ENCODE measurements at places on chromosomes 6 and 20. TPM values are rescaled to one million over a fixed set of nuclear protein-coding genes. Genes with fewer than 3 reads are reported as not detected.

GRCh38 chr6:111980143-111980542, 73.8 kb upstream of the CCN6 start:
- no peak for DNase-seq
- H3K27ac ChIP-seq = no peak overlapping the region
- H3K4me3 ChIP-seq = no peak overlapping the region
- peaks cover 30% of the 10 kb centered on the region for H3K4me1 ChIP-seq
- H3K36me3 ChIP-seq = no peaks in the 10 kb centered on the region

Gene GMPR
- total RNA-seq = 2.0 TPM

DNA sequence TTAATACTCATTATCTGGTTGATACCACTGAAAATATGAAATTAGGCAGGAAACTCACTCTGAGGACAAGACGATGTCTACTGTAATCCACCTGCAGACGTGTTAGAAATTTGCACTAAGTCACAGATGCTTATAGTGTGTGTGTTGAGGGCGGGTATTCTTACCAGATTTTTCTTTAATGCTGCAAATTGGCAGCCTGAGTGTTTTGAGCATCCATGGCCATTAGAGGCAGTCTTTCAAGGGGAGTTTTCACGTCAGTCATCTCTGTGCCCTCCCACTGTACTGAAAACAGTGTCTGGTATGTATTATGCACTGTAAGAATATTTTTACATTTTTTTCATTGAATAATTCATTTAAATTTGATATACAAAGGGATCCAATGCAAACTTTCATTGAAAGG, 266.5 kb upstream of the QKI start:
- no peak for DNase-seq
- no peak overlapping the region for H3K4me3 ChIP-seq
- H3K36me3 ChIP-seq = no peaks in the 10 kb centered on the region
- peaks cover 93% of the 10 kb centered on the region for H3K27me3 ChIP-seq

- H3K27ac ChIP-seq = 0 out of 2 replicates have a peak overlapping the region, but pooled peaks have one; percentile 42
- H3K4me1 ChIP-seq = peaks cover 18% of the 10 kb centered on the region
- peak; percentile 12 for DNase-seq
- peaks cover 18% of the 10 kb centered on the region for H3K36me3 ChIP-seq
- H3K4me3 ChIP-seq = peak overlapping the region; percentile 85
These were observed 589 bp upstream of the PDCD2 start for GRCh38 chr6:170584954-170585498.

Gene IBTK
- 25.9 TPM for total RNA-seq

- no peak overlapping the region for H3K4me3 ChIP-seq
- H3K27me3 ChIP-seq = no peaks in the 10 kb centered on the region
- H3K36me3 ChIP-seq = no peaks in the 10 kb centered on the region
- no peak for DNase-seq
These were observed 86.6 kb upstream of the QKI start for GRCh38 chr6:163327921-163328320.

- H3K36me3 ChIP-seq = no peaks in the 10 kb centered on the region
- DNase-seq = no peak
- H3K4me3 ChIP-seq = no peak overlapping the region
- no peaks in the 10 kb centered on the region for H3K4me1 ChIP-seq
These were observed 544.9 kb upstream of the CITED2 start for GRCh38 chr6:139919107-139920026.

DNA sequence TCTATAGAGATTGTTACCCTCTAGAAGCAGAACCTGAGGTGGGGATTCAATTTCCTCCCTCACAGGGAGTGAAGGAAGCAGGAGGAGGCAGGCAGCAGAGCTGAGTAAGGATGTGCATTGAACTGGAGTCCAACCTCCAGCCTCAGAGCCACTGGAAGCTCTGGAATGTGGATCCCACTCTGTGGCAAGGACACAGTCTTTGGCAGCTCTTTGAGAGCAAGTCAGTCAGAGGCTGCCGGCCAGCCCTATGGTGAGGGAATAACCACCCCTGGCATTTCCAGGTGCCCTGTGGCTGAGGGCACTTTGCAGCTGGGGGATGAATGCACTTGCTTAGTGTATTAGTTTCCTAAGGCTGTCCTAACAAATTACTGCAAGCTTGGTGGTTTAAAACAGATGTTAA, 37.2 kb downstream of the EBF4 start:
- DNase-seq = no peak
- H3K36me3 ChIP-seq = no peaks in the 10 kb centered on the region
- H3K27ac ChIP-seq = no peak overlapping the region

Gene MUCL3
- total RNA-seq = not detected

DNA sequence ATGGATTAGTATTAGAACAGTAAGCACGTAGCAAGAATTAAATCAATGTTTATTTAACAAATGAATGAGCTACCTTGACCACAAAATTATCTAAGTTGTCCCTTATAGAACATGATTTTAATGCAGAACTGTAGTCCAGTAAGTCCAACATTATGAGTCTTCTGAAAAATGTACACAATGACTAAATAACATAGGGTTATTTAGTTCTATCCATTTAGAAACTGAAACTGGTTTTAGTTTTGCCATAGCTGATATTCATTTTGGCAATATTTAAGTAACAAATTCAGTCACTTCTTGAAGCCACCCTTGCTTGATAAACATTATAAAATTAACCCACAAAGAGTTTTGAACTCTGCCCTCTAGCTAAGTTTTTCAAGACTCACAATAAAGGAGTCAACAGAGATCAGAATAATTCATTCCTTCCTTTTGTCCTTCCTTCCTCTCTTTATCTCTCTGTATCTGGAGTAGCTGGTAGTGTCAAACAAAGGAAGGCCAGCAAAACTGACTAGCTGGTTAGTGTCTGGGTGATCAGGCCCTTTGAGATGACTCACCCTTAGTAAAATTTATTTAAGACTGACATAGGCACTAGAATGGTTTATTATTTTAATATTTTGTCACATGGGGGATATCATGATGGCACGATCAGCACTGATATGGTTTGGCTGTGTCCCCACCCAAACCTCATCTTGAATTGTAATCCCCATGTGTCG, 115.1 kb downstream of the BTBD9 start:
- H3K4me1 ChIP-seq = no peaks in the 10 kb centered on the region
- H3K36me3 ChIP-seq = no peaks in the 10 kb centered on the region
- no peaks in the 10 kb centered on the region for H3K27me3 ChIP-seq
- no peak overlapping the region for H3K27ac ChIP-seq
- no peak for DNase-seq

Gene TNXB
- total RNA-seq = 15.1 TPM

DNA sequence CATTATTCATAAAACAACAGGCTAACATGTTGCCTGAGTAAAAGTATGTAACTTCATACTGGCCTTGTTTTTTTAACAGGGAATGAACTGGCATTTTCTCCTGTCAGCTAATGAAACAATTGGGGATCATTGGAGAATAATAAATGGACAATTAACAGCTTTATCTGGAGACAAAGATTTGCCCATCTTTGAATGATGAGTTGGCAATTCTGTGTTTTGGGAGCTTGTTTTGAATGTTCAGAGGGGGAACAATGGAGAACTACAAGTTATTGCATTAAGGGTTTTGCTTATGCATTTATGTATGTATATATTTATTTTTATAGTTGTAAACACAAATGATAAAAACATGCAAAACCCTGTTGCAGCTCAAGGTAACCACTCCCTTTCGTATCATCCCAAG, 150.3 kb downstream of the CBLN4 start:
- no peaks in the 10 kb centered on the region for H3K27me3 ChIP-seq
- H3K4me3 ChIP-seq = no peak overlapping the region
- DNase-seq = no peak
- no peak overlapping the region for H3K27ac ChIP-seq
- no peaks in the 10 kb centered on the region for H3K36me3 ChIP-seq

DNA sequence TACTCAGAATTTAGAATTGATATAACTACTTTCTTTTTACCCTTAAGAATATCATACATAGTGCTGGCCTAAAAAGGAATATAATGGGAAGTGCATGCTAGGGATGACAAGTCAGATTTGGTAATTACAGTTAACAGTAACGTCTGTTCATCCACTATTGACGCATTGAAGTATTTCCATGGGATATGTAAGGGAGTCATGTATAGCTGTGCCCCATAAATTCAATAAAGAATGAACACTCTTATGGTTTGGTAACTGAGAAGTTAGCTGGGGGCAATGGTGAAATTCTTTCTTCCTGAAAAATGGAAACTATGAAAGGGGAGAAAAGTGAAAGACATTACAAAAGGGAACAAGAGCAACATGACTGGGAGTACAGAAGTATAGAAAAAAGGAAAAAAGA, 2.6 kb upstream of the COL19A1 start:
- H3K27me3 ChIP-seq = peaks cover 29% of the 10 kb centered on the region
- DNase-seq = no peak
- no peak overlapping the region for H3K4me3 ChIP-seq
- H3K36me3 ChIP-seq = no peaks in the 10 kb centered on the region
- H3K27ac ChIP-seq = no peak overlapping the region

DNA sequence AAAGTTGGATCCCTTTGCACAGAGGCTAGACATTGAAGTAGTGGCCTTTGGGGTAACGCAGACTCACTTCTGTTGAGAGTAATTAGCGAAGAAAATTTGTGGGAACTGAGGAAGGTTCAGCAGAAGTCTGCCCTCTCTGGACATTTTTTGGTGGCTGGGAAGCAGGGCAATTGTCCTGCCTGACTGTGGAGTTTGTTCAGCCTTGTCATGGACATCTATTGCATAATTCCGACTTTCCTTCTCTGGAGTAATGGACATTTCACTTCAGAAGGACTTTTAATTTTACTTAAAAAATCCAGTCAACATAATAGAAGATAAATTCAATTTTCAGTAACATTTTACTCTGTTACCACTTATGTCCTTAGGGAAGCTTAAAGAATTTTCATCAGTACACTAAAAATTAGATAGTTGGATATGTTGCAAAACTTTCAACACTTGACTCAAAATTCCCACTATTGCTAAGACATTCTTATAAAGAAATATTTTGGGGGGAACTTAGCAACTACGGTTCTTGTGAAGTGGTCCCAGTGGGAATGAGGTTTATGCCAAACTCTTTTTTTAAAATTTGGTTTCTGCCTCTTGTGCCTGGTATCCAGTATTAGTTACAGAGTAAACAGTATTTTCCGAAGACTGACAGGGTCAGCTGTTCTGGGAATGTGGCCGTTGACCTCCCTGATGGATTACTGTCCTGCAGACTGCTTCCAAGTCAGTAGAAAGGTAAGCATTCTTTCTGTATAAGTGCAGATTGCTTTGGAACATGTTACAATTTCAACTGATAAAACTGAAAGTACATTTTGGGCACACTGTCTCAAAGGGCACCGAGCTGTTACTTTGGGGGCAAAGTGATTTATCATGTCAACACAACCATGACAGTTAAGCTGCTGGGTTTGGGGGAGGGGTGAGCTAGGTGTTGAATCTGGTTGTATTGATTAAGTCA, 100.6 kb upstream of the MLIP start:
- no peaks in the 10 kb centered on the region for H3K36me3 ChIP-seq
- no peaks in the 10 kb centered on the region for H3K27me3 ChIP-seq
- H3K4me1 ChIP-seq = peaks cover 12% of the 10 kb centered on the region
- H3K4me3 ChIP-seq = peak overlapping the region; percentile 7
- no peak overlapping the region for H3K27ac ChIP-seq
- no peak for DNase-seq

DNA sequence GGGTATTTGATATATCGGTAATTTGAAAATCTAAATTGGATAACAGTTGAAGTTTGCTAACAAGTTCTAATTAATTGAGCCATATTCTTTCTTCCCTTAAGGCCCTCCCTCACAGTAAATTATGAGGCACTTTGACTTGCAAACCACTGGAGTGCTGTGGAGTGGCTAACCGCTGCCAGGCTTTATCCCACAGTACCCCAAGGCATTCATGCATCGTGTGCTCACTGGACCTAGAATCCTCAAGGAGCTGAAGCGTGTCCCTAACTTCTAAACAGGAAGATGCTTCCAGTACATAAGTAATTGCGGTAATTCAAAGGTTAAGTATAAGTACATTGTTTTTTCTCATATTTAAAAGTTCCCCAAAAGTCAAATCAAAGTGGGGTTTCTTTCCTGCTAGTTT, 499.9 kb downstream of the TFAP2A start:
- no peaks in the 10 kb centered on the region for H3K27me3 ChIP-seq
- H3K36me3 ChIP-seq = no peaks in the 10 kb centered on the region
- no peaks in the 10 kb centered on the region for H3K4me1 ChIP-seq
- H3K27ac ChIP-seq = no peak overlapping the region
- H3K4me3 ChIP-seq = no peak overlapping the region

Gene OR2H2
- not detected for total RNA-seq

- H3K27ac ChIP-seq = no peak overlapping the region
- H3K4me3 ChIP-seq = no peak overlapping the region
- no peaks in the 10 kb centered on the region for H3K27me3 ChIP-seq
- DNase-seq = peak; percentile 47
- no peaks in the 10 kb centered on the region for H3K36me3 ChIP-seq
These were observed 2.4 kb upstream of the MCM3 start for GRCh38 chr6:52286798-52287432.

Gene TINAG
- total RNA-seq = not detected

Gene SLC17A1
- total RNA-seq = not detected

GRCh38 chr6:40477246-40478126, 109.7 kb downstream of the LRFN2 start:
- no peaks in the 10 kb centered on the region for H3K4me1 ChIP-seq
- no peak overlapping the region for H3K27ac ChIP-seq
- H3K27me3 ChIP-seq = peaks cover 62% of the 10 kb centered on the region
- no peak overlapping the region for H3K4me3 ChIP-seq
- no peaks in the 10 kb centered on the region for H3K36me3 ChIP-seq
- no peak for DNase-seq

Gene LY6G6D
- total RNA-seq = not detected

DNA sequence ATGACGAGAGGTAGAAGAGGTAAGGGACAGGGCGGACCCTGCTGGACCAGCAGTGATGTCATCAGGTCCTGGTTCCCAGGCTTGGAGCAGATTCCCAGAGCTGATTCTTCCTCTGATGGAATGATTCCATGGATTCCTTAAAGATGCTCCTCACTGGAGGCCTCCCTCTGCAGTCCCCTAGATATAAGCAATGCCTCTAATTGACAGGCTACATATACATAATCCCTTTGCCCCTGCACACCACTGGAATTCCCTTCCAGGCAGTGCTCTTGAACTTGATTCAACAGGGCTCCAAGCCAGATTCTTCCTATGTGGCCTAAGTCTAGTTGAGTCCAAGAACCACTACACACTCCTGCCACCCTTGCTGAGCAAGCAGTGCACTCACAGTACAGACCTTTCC, 52.3 kb upstream of the L3MBTL3 start:
- DNase-seq = no peak
- no peak overlapping the region for H3K27ac ChIP-seq
- no peak overlapping the region for H3K4me3 ChIP-seq
- no peaks in the 10 kb centered on the region for H3K27me3 ChIP-seq
- no peaks in the 10 kb centered on the region for H3K4me1 ChIP-seq

GRCh38 chr20:56755201-56755600, 126.1 kb downstream of the TFAP2C start:
- H3K36me3 ChIP-seq = no peaks in the 10 kb centered on the region
- peaks cover 16% of the 10 kb centered on the region for H3K4me1 ChIP-seq
- no peak overlapping the region for H3K27ac ChIP-seq
- H3K27me3 ChIP-seq = no peaks in the 10 kb centered on the region
- H3K4me3 ChIP-seq = no peak overlapping the region
- no peak for DNase-seq

Gene DNAH8
- not detected for total RNA-seq

Gene CDSN
- total RNA-seq = 1.0 TPM

GRCh38 chr6:37860226-37860839, 40.8 kb downstream of the ZFAND3 start:
- DNase-seq = no peak
- H3K4me1 ChIP-seq = peaks cover 17% of the 10 kb centered on the region
- H3K36me3 ChIP-seq = no peaks in the 10 kb centered on the region
- H3K4me3 ChIP-seq = no peak overlapping the region
- H3K27me3 ChIP-seq = no peaks in the 10 kb centered on the region

GRCh38 chr6:35128042-35128441, 13.1 kb downstream of the TCP11 start:
- H3K4me1 ChIP-seq = no peaks in the 10 kb centered on the region
- DNase-seq = no peak
- H3K27ac ChIP-seq = no peak overlapping the region
- no peaks in the 10 kb centered on the region for H3K27me3 ChIP-seq
- no peak overlapping the region for H3K4me3 ChIP-seq
- no peaks in the 10 kb centered on the region for H3K36me3 ChIP-seq

Gene FAM209B
- not detected for total RNA-seq
